ENCODE measurements at places on chromosomes 11 and 22.

DNA sequence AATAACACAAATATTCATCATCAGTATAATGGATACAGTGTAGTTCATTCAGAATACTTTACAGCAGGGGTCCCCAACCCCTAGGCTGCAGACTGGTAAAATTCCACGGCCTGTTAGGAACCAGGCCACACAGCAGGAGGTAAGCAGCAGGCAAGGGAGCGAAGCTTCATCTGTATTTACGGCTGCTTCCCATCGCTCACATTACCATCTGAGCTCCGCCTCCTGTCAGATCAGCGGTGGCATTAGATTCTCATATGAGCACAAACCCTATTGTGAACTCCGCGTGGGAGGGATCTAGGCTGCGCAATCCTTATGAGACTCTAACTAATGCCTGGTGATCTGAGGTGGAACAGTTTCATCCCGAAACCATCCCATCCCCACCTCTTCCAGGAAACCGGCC lies 125.1 kb downstream of the SERGEF start:
- no peak for DNase-seq

- no peak for DNase-seq
Measured at GRCh38 chr11:13205486-13205885, 72.1 kb upstream of the BMAL1 start.

DNA sequence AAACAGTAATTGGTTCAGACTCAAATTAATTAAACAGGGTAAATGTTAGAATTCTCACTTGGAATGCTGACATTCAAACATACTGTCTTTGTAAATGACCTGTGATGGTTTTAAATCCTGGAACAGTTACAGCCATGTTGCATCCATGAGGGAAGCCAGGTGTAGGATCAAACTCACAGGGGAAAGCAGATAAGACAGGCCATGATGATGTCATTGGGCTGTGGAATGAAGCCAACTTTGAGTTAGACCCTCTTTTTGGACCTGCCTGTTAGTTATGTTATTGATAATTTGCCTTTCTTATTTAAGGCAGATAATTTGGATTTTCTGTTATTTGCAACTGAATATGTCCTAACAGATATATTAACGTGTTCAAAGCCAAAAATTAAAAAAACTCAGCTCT lies 39.3 kb upstream of the ABTB2 start:
- DNase-seq = no peak

GRCh38 chr11:22163394-22163797 lies 29.5 kb upstream of the ANO5 start:
- no peak for DNase-seq

GRCh38 chr11:117914991-117915618 lies 14.1 kb downstream of the TMPRSS13 start:
- DNase-seq = no peak

GRCh38 chr11:32935462-32936029 lies 42.9 kb downstream of the QSER1 start:
- no peak for DNase-seq

DNA sequence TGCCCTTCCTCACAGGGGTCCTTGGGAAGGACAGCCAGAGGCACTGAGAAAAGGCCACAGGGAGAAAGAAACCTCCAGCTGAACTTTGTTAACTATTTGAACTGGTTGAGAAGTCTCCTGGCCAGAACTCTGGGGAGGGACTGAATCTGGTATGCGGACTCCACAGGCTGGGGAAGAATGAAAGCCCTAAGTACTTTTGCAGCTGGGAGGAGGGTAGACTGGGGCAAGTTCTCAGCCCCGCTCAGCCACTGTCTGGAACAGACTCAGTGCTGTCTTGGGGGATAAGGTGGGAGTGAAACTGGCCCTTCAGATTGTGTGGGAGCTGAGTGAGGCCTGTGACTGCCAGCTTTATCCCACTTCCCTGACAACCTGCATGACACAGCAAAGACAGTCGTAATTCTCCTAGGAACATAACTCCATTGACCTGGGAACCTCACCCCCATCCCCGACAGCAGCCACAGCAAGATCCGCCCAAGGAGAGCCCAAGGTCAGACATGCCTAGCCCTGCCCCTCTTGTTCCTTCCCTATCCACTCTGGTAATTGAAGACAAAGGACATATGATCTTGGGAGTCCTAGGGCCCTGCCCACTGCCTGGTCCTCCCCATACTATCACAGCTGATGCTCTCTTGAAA lies 475.1 kb upstream of the CNTN5 start:
- no peak for DNase-seq

- no peak for DNase-seq
Measured at GRCh38 chr11:40139536-40139935, 1319.9 kb downstream of the LRRC4C start.

DNA sequence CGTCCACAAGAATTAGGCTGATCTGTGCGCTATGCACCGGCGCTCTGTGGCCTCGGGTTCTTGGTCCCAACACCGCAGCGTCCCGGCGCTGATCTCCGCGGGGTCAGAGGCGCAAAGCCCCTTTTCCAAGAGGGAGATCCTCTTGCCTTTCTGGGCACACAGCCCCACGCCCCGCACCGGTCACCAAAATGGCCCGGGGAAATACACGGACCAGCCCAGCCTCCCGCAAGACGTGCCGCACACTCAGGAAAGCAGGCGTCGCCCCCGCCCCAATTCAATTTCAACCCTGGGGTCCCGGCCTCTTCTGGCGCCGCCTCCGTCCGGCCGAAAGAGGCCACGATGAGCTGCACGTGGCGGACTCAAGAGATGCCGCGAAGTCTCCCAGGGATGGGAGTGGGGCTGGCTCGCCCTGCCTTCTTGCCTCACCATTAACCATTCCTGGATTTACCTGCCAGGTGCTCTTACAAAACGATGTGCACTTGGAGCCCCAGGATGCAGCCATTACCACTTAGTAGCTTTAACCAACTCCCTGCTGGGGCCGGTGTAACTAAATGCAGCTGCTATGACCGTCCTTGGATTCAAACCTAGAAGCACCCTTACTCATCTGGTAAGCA lies 10.5 kb downstream of the PIWIL3 start:
- no peak for DNase-seq

DNA sequence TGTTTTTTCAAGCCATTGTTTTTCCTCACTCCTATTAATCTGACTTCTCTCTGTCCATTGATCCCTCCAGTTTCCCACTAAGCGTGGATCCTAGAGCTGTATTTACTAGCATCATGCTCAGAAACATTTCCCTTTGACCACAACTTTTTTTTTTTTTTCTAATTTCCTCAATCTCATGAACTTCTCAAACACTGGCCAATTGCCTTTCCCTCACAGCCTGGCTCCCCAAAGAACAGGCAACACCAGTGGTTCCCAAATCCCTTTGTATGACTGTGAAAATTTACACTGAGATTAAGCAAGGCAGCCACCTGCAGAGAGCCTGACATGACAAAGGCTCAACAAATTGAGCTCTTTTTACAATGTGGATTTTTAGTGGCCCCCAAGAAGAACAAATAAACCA lies 1.4 kb upstream of the TPP1 start:
- no peak for DNase-seq

GRCh38 chr11:124793466-124794278 lies 6.5 kb downstream of the MSANTD2 start:
- no peak for DNase-seq

DNA sequence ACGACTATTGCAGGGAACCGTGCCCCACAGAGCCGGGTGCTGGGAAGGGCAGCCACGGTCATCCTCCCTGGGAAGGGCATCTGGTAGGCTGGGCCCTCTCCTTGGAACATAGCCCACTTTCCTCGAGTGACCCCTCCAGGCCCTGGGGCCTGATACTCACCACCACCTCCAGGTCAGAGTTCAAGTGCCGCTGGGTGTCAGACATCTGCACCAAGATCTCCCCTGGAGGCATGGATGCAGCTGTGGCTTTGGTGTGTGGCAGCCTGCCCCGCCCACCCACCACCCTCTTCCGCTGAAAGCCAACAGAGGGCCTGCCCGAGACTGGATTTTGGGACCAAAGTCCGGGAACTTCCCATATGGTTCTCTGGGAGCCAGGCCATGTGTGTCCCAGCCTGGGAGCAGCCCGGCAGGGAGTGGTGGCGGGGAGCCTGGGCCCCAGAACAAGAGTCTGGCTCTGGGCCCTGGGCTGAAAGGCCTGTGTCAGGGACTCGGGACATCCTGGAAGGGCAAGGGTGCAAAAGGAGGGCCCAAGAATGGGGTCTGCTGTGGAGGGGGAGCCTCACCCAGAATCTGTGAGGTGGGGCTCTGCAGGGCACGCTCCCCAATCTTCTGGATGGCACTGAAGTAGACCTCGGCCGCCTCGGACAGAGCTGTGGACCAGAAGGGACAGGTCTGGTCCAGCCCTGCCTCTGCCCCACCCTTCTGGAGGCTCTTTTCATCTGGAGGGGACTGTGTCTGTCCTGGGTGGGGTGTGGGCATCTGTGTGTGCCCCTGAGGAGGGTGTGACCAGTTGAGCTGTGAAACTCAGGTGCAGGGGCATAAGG lies 2.6 kb downstream of the BAIAP2L2 start:
- no peak for DNase-seq

GRCh38 chr11:92827132-92827531 lies 142.3 kb upstream of the MTNR1B start:
- no peak for DNase-seq

- DNase-seq = no peak
Measured at GRCh38 chr11:15585602-15586331, 471.0 kb downstream of the INSC start.

DNA sequence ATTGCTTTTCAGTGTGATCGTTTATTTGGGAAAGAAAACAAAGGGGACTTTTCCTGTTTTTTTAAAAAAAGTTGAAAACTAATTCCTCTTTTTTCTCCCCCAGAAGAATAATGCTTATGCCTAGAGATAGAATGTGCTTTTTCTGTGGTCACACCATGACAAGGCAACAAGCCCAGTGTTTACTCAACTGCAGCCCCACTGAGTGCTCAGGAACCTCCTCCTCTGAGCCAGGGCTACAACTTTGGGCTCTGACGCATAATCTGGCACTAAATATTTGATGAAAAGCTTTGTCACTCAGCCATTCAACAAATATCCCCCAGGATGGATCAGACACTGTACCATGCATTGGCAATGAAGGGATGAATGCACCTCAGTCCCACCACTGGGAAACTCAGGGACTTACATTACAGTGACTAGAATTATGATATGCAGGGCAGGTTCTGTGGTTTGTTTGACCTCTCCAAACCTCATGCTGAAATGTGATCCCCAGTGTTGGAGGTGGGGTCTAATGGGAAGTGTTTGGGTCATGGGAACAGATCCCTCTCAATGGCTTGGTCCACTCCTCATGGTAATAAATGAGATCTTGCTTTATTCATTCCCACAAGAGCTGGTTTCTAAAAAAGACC lies 155.9 kb downstream of the CCDC34 start:
- no peak for DNase-seq

GRCh38 chr11:11481371-11481770 lies 128.3 kb upstream of the CSNK2A3 start:
- no peak for DNase-seq

DNA sequence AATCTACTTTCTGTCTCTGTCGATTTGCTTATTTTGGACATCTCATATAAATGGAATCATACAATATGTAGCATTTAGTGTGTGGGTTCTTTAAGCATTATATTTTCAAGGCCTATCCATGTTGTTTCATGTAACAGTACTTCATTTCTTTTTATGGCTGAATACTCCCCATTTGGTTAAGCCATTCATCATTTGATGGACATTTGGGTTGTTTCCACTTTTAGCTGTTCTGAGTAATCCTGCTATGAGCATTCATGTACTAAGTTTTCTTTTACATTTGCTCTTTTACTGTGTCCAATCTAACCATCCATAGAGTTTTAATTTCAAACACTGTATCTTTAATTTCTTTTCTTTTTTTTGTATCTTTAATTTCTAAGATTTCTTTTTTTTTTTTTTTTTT lies 55.6 kb upstream of the SPTBN2 start:
- DNase-seq = no peak

- DNase-seq = no peak
Measured at GRCh38 chr11:16804104-16804947, 65.9 kb downstream of the C11orf58 start.

DNA sequence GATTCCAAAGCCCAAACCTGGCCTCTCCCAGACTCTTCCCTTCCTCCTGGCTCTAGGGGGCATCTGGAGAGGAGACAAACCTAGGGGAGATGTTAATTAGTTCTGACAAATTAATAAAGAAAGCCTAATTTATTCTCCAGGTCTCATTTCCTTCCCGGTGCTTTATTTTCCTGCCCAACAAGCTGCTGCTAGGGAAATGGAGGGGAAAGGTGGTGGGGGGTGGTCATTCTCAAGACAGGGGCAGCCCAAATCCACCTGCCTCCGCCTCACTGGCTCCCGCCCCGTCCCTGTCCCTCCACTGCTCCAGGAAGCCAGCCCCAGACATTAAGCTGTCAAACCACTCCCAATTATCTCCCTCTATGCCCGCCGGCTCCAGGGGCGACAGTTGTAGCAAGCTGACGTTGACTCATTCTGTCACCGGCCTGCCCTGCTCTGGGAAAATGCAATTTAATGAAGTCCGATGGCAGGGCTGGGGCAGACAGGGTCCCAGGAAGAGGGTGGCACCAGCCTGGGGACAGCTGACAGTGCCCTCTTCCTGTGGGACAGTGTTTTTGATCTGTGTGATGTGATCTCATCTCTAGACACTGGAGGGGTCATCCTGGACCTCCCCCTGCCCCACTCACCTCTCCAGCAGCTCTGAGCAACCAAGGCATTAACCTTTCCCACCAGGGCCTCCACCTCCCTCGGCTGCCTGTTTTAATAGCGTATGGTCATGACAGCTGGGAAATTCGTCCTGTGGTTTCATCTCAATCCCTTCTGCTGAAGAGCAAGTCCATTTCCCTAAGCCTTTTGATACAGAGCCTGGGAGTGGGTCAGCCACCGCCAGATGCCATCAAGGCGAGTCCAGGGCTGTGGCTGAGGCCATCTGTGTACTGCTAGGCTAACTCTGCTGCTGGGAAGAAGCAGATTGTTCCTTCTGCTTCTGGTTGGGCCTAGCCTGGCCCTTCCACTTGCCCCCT lies 27.1 kb downstream of the NECTIN1 start:
- DNase-seq = no peak

All from stimulated activated CD4-positive, alpha-beta T cell treated with anti-CD3 and anti-CD28 coated beads, Interleukin-15, amount 100 ng/mL, for 48 hours (primary cell).